Stimulated activated CD4-positive, alpha-beta T cell treated with anti-CD3 and anti-CD28 coated beads, Interleukin-15, amount 100 ng/mL, for 24 hours (primary cell): ENCODE measurements at places on chromosomes 3 and 15.
A peak's percentile ranks its signal among the peaks of the same experiment; 100 is the strongest.

DNA sequence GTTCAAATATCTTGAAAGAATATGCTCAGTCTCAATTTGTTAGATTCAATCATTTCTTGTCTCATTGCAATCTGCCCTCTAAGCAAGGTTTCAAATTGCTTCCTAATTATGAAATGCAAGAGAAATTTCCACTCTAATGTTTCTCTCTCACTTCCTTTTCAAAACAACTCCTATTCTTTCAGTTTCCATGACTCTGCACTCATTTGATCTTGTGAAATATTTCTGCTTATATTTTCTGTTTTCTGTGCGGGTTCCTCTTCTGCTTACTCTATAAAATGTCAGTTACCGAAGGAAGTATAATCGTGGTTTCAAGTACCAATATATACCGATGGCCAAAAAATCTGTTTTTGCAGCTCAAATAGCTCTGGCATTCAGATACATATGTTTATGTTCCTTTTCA lies 521.9 kb upstream of the NAALADL2 start:
- DNase-seq: no peak

- DNase-seq: peak; percentile 50
These were observed 44.9 kb downstream of the CPN2 start for GRCh38 chr3:194306109-194306686.

GRCh38 chr3:99658274-99658673 lies 19.9 kb downstream of the COL8A1 start:
- DNase-seq: no peak

- peak; percentile 70 for DNase-seq
These were observed 229.7 kb upstream of the TBL1XR1 start for GRCh38 chr3:177426878-177427495.

DNA sequence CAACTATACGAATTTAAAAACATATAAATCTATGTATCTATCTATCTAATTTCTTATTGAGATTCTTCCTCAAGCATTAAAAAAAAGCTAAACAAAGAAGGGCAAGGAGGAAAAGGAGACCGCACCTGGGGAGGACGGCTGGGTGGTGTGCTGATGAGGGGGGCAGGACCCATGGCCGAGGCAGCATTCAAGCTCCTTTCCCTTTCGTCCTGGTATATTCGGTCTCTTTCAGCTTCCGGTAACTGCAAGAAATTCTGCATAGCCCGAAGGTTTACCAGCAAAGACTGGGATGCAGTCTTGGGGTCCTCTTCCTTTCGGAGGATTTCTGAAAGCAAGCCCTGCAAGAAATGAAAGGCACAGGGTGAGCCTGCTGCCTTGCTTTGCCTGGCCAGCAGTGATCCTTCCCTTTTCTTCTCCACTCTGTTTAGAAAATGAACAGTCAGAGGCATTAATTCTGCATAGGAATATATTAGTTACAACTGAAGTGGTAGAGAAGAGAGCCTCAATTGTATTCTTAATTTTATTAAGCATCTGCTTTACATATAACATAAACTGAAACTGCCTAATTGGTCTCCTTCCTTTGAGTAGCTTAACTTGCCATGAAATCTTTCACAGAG lies 38.8 kb downstream of the SATB1 start:
- no peak for DNase-seq

- no peak for DNase-seq
These were observed 30.7 kb downstream of the NPTN start for GRCh38 chr15:73602446-73602843.
